T-helper 9 cell (primary cell): ENCODE measurements at places on chromosomes 4 and X.

DNA sequence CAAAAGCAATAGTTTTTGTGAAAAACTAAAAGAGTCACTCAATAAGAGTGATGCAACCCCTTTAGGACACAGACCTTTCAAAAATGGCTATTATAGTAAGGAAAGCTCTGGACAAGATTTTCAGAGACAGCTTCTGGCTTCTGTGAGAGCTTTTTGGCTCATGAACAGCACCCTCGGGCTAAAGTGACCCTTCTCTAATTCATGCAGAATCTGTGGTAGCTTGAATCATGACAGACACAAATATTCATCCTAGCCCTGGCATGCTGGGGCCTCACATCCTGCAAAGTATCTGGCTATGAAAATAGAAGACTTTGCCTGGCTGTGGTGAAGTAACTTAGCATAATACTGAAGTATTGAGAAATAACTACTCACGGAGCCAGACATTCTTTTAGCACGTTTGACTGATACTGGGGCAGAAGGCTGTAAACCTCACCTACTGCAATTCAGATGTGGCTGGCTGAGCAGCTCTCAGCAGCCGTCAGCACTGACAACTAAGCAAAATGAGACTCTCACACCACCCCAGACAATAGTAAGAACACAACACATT lies 327.3 kb downstream of the MAPK10 start:
- DNase-seq = no peak

- DNase-seq = no peak
Measured at GRCh38 chrX:75155447-75155826, 646 bp downstream of the ABCB7 start.

- DNase-seq = no peak
Measured at GRCh38 chr4:154367659-154368058, 123.9 kb downstream of the DCHS2 start.

GRCh38 chrX:64192040-64192439 lies 13.5 kb downstream of the AMER1 start:
- no peak for DNase-seq

DNA sequence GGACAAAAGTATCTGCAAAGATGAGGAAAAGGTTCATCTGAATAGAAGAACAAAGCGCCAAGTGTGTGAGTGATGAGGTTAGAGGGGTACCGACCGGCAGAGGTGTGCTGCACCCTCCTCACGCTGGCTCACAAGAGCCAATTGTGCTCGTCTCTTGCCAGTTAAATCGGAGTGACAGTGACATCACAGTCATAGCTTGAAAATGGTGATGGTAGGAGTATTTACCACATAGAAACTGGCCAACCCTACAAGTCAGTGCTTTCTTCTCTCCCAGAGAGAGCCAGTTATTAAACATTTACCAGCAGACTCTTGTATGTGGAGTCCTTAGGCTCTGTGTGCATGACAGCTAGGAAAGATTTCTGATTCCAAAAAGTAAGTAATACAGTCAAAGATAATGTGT lies 32.4 kb downstream of the CLDN22 start:
- DNase-seq = no peak

DNA sequence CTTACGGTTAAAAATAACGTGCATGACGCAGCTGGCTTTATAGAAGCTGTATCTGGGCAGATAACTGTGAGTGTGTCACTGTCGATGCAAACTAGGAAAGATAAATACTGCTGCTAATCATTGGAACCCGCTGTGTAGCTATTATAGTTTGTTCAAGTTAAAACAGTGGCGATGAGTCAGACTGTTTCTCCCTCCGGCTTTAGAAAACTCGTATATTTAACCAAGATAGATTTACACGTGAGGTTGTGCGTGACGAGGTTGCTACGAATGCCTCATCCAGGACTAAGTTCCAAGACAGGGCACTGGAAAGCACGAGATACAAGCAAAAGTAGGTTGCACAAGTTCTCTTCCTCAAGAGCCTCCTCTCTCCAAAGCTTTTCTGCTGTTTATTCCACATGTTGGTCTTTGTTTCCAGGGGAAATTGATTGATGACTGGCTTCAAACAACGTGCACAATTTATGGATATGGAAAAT lies 270.7 kb downstream of the FBXW7 start:
- no peak for DNase-seq

GRCh38 chr4:56505269-56506130 lies at the start of gene ARL9:
ARL9 (plus strand) TSS chr4:56505791; CDS start chr4:56505863, 72 bp downstream.
- DNase-seq = peak; percentile 49

DNA sequence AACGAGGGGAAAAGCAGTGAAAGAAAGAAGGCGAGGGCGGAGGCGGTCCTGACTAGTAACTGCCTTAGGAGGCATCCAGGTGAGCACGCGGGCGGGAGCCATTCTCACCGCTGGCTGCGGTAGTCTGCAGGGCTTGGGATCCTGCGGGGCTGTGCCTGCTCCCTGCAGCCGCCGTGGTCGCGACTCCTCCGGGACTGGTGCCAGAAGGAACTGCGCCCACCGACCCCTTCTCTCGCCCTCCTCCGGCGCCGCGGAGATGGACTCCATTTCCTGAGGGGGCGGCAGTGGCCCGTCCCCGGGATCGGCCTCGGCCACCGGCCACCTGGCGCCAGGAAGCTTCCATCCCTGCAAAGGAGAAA lies 543 bp downstream of the NFXL1 start:
- peak; percentile 14 for DNase-seq

GRCh38 chrX:71111141-71111843 lies at the start of gene IL2RG:
IL2RG (minus strand) TSS chrX:71111577; CDS start chrX:71111539, 38 bp downstream.
- peak; percentile 72 for DNase-seq
